RWPE1 (cell line): ENCODE measurements at places on chromosomes 3 and 15.

GRCh38 chr3:178480795-178481194 is 55.4 kb upstream of the KCNMB2 start:
- DNase-seq, result no peak

DNA sequence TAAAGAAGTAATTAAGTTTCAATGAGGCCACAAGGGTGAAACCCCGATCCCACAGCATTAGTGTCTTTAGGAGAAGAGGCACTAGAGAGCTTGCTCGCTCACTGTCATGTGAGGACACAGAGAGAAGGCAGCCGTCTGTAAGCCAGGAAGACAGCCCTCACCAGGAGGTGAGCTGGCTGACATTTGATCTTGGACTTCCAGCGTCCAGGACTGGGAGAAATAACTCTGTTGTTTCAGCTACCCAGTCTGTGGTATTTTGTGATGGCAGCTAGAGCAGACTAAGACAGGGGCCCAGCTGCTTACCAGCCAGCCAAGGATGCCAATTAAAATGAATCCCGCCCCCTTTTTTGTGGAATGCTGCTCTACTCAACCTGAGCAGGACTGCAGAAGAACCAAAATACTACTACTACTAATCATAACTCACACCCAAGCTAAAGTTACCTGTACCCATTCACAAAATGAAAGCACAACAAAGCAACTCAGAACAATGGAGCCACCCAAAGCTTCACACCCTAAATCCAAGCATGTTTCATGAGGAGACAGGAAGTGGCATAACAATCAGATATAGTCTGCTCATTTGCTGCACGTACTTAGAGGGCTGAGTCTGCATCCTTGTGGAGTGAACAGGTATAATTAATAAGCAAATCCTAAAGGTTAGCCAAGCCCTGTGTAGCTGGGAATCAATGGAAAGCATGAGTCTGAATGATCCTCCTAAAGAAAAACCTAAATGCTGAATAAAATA is 35.6 kb upstream of the RHCG start:
- no peak for DNase-seq

DNA sequence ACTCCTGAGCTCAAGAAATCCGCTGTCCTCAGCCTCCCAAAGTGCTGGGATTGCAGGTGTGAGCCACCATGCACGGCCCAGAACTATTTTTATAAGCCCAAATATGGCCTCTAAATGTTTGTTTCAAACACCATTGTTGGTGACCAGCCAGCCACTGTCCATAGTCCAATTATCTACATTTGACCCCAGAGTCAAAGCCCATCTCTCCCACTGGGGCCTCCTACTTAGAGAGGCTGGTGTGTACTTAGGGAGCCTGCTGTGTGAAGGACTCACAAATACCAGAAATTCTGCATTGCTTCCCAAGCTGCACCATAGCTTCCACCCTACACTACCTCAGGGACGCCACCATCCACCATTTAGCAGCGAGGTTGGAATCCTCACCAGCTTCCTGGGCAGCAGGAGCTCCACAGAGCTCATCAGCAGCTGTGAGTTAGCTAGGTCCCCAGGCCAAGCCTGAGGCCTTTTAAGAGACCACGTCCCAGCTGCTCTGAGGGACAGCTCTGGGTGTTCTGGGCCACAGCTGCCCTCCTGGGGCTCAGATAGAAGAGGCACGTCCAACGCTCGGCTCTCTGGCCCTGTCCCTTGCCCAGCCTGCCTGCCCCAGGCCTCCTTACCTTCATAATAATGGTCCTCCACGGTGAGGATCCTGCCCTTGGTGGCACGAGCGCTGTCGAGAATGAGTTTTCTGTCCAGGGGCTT is 29.5 kb downstream of the TKT start:
- DNase-seq, result no peak

DNA sequence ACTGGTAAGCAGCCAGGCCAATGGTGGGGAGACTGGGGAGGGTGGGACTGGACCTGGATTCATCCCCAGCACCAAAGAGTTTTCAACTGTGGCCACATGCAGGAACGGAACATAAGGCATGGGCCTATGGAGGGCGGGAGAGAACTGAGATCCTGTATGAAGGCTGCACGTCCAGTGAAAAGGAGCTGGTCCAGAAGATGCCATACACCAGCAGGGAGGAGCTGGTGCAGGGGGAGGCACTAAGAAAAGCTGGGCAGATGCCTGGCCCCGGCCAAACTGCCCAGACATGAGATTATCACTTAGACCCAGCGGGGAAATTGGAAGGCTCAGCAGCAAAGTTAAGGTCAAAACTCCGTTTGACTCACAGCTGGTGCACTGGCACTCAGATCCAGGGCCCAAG is 58.1 kb upstream of the MCF2L2 start:
- no peak for DNase-seq

DNA sequence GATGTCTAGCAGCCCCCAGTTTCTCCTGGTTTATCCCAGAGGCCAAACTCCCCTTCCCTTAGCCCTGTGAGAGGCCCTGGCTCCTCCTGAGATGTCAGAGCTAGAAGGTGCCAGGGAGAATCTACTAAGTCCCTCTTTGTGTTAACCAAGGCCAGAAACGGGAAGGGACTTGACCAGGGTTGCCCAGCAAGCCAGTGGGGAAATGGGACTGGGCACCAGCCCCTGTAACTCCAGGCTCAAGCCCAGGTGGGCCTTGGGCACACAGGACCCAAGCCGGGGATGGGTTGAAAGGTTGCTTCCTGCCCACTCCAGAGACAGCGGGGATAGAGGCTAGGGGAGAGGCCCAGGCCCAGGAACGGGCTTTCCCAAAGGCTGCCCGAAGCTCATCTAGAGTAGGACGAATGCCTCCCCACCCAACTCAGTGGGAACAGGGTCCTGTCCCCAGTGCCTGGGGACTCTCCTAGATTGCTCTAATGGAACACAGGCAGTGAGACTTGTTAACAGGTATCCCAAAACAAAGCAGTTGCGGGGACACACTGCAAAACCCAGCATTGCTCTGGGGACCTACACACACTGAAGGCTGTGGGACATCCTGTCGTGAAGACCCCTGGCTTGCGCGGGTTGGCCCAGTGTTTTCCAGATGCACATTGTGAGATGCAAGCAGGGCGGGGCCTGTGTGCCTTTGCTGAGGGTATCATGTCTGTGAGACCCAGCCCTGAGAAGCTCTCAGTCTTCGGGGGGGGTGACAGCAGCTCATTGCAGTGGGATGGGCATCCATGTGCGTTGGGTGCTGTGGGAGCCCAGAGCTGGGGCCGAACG is 12.9 kb upstream of the TXNRD3 start:
- DNase-seq, result no peak

GRCh38 chr3:64079369-64080150 is 56.3 kb upstream of the PSMD6 start:
- no peak for DNase-seq

GRCh38 chr3:151593928-151594327 is 133.1 kb upstream of the IGSF10 start:
- no peak for DNase-seq

DNA sequence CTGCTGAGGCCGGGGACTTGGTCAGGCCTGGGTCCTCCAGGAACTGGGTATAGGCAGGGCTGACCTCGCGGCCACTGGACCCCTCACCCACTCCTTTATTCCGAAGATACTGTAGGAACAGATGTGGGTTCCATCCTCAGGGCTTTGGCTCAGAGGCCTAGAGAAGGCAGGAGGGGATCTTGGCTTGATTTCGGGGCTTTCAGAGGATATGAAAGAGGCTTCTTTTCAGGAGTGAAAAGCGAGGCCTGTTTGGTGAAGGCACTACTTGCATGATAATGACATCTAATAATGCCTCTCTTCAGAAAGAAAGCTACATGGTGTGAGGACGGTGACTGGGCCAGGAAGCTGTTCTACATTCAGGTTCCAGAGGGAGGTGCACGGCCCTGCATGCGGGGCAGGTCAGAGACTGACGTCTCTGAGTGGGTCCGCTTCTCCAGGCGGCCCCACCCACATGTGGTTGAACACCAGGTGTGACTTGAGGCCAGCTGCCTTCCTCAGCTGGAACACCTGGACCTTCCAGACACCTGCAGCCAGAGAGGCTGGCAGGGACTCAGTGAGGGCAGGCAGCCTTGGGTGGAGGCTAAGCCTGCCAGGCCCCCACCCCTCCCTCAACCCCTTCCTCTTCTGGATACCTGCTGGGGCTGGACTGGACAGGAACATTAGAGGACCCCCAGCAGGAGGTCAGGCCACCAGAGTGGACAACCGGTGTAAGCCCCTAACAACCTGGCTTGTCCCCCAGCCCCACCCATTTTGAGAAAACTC is 31.1 kb upstream of the HHATL start:
- DNase-seq, result no peak

DNA sequence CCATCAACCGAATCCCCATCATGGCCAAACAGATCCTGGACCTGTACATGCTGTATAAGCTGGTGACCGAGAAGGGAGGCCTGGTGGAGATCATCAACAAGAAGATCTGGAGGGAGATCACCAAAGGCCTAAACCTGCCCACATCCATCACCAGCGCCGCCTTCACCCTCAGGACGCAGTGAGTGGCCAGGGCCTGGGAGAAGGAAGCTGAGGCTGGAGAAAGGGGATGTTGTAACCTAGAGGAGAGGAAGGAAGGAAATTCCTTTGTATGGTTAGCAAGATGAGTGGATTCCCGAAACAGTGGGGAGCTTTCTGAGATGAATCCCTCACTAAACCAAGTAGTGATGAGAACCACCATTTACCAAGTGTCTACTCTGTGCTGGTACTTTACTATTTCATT is 25.8 kb upstream of the CLK3 start:
- DNase-seq, result no peak

- DNase-seq, result no peak
Observed at GRCh38 chr3:16305111-16305541, 40.1 kb downstream of the OXNAD1 start.

DNA sequence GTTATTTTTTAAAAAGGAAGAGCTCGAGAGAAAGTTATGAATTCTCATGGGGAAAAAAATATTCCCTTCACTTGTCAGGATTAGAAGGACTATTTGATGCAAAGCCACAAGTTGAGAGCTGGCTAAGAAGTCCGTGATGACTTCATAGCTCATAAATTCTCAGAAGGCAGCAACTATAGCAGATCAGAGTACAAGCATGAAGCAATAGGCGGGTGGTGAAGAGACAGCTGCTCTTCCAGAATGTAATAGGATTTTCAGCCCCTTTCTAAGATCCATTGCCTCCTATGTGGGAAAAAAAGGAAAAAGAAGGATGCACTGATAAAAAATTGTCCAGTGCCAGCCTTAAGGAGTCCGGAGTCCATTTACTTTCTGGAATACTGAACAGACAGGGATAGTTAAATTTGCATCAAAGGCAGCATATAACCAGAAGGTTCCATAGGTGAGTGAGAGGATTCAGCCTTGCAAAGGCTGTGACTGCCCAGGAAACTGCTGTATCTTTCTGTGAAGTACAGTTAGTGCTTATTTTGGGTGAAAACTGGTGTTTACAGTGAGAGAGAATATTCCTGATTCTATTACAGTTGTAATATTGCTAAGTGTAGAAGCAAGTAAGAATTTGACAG is 929.5 kb upstream of the ALCAM start:
- no peak for DNase-seq
